Fibroblast of skin of back (primary cell): ENCODE measurements at places on chromosomes 16 and 17.

- no peak for DNase-seq
Observed at GRCh38 chr16:67447508-67448076, 16.7 kb downstream of the HSD11B2 start.

GRCh38 chr16:22291860-22292318 is 5.3 kb upstream of the POLR3E start:
- peak; percentile 50 for DNase-seq

GRCh38 chr16:20349615-20350014 is 2.9 kb downstream of the UMOD start:
- DNase-seq: no peak

GRCh38 chr17:9368631-9369030 is 207.0 kb downstream of the STX8 start:
- no peak for DNase-seq

- no peak for DNase-seq
Observed at GRCh38 chr17:37789021-37789565, 44.2 kb upstream of the HNF1B start.

- no peak for DNase-seq
Observed at GRCh38 chr17:10075919-10076318, 122.5 kb downstream of the GAS7 start.

DNA sequence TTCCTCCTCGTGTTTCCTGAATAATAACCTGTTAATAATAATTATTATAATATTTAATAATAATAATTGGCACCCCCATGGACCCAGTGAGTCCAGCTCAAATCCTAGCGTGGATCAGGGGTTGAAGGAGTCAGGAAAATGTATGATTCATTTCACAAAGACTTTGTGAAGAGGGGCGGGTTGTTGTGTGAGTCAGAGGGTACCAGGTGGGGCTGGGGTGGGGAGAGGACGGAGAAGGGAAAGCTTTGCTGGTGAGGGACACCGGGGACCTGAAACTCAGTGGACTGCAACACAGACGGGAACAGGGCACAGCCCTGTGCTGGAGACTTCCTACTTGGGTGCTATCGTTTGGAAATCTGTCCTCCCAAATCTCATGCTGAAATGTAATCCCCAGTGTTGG is 3.1 kb upstream of the ADORA2B start:
- DNase-seq: no peak
